ENCODE measurements at places on chromosomes 1 and 21.

DNA sequence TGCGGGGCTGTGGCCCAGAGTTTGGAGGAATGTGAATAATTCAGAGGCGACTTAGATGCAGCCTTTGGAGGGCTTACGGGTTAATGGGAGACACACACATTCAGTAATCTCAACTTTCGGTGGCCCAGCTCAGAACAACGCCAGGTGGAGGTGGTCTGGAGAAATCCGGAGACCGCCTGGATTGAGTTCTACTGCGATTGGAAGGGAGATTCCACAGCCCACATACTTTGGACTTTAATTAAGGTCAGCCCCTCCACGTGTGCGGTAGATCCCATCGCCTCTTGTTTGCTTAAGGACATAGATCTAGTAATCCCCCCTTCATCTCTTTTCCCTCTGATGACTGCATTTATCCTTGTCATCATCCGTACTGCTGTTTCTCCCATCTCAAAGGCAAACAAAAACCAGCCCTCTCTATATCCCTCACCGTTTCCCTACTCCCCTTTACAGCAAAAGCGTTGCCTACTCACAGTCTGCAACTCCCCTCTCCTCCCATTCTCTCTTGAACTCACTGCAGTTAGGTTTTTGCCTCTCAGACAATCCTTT lies 720 bp upstream of the BSDC1 start:
- no peak for DNase-seq

DNA sequence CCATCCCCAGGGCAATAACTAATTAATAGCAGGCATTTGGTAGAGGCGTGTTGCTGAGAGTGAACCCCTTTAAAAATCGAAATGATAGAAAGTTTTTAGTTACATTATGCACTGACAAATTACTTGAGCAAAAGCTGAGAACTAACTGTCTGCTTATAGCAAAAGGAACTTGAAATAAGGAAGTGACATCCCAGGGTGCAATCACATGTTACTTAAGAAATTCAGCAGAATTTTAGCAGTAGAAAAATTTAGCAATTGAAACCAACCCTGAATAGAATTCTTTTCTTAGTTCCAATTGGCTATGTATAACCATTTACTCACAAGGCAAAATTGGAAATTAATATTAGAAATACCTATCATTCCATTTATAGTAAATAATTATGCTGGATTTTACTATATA lies 139.5 kb upstream of the SAMSN1 start:
- DNase-seq = no peak

- no peak for DNase-seq
Observed at GRCh38 chr1:224736619-224737352, 120.7 kb downstream of the CNIH3 start.

DNA sequence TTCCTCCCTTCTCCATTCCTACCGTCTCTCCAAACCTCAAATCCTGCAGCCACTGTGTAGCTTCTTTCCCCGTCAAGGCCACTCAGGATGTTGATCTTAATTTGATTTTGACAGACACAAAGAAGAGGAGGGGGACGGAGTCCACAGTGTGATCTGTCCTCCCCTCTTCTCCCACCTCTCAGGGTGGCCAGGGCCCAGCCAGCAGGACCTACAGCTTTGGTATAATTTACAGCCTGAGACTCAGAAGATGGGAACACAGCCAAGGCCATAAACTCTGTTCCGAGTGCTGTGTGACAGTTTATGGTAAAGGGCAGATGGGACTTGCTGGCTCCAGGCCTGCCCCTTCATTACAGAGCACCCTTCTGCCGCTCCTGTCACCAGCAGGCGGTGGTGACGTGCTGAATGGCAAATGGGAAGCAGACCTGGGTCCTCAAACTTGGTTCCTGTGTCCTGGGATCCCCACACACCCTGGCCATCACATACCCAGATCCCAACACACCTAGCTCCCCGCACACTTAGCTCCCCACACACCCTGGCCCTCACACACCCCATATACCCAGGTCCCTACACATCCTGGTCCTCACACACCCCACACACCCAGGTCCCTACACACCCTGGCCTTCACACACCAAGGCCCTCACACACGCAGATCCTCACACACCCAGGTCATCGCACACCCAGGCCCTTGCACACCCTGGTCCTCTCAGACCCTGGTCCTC lies 71.6 kb downstream of the CD2 start:
- DNase-seq = peak; percentile 81

DNA sequence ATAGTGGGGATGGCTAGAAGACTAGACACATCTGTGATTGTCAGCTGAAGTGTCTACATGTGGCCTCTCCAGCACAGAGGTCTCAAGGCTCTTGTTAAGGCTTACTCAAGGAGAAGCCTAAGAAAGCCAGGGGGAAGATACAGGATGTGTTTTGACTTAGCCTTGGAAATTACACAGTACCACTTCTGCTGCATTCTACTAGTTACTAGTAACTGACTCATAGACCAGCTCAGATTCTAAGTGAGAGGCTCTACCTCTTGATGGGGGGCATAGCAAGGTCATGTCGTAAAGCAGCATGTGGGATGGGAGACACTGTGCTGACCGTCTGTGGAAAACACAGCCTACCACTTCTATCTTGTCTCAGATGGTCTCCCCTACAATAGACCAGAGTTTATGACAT lies 99.5 kb downstream of the UBE2U start:
- no peak for DNase-seq

DNA sequence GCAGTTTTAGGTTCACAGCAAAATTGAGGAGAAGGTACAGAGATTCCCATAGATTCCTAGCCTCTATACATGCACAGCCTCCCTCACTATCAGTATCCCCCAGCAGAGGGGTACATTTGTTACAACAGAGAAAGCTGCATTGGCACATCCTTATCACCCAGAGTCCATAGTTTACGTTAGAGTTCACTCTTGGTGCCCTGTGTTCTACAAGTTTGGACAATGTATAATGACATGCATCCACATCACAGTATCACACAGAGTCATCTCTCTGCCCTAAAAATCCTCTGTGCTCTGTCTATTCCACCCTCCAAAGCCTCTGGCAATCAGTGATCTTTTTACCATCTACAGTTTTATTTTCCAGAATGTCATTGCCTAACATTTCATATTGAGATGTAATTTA lies 22.3 kb upstream of the RGS16 start:
- no peak for DNase-seq

DNA sequence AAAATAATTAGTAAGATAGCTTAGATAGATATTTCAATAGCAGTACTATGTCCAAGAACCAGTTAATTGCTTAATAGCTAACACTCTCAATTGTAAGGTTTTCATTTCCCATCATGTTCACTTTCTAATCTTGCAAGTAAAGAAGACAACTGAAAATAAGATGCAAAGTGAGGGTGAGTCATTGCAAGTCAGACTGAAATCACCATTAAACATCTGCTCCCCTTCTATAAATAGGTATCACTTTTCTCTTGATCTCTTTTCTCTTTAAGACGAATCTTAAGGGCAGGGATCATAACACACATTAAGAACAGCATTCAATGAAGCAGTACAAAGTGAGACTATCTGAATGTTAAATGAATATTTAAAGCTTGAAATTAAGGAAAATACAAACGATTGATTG lies 40.4 kb downstream of the UBR4 start:
- DNase-seq = no peak

DNA sequence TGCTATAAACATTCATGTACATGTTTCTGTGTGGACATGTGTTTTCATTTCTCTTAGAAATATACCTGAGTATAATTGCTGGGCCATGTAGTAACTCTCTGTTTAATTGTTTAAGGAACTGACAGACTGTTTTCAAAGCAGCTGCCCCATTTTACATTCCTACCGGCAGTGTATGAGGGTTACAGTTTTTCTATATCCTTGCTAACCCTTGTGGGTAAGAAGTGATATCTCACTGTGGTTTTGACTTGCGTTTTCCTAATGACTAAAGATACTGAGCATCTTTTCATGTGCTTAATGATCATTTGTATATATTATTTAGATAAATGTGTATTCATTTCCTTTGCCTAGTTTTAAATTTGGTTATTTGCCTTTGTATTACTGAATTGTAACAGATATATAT lies 81.7 kb downstream of the DNM3 start:
- no peak for DNase-seq

DNA sequence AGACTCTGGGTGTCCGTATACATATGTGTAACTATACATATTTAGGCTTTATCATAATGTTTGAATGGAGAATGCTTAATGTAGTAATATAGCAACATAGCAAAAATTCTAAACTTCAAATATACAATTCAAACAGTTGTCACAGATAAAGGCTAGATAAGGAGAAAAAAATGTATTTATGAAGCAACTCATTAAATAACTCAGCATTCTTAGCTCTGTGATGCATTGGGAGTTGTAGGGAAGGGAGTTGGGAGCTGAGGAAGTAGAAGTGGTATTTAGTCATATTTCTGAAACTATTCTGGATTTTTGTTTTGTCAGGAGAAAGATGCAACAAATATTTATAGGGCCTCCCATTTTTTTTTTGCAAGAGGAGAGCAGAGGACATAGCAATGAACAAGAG lies 197.8 kb downstream of the PBX1 start:
- no peak for DNase-seq

DNA sequence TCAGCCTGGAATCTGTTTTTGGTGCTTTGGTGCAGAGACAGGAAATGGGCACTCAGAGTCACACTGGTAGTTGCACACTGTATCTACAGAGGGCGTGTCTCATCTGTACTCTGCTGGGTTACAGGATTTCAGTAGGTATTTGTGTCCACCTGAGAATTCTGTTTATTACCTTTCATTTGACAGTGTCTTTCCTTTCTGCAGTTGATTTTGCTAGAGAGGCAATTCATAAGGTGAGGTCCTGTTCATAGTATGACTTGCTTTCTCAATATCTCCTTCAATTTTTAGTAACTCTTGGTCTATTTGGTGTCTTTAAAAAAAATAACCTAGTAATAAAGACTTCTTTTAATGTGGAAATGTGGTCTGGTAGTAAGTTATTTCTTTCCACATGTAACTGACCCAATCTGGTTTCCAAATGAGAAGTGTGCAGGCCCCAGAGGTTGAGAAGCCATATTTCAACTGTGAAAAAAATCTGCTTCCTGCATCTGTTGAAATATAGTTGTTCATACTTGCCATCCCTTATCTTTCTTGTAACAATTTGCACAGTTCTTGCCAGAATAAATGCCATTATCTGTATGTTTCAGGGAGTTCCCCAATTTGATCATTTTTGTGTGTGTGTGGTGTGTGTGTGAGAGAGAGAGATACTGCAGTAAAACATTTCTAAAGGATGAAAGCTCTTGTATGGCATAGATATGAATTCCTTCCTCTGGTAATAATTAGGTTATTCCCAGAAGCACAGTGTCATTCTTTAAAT lies 78.4 kb upstream of the DNAJC6 start:
- no peak for DNase-seq

DNA sequence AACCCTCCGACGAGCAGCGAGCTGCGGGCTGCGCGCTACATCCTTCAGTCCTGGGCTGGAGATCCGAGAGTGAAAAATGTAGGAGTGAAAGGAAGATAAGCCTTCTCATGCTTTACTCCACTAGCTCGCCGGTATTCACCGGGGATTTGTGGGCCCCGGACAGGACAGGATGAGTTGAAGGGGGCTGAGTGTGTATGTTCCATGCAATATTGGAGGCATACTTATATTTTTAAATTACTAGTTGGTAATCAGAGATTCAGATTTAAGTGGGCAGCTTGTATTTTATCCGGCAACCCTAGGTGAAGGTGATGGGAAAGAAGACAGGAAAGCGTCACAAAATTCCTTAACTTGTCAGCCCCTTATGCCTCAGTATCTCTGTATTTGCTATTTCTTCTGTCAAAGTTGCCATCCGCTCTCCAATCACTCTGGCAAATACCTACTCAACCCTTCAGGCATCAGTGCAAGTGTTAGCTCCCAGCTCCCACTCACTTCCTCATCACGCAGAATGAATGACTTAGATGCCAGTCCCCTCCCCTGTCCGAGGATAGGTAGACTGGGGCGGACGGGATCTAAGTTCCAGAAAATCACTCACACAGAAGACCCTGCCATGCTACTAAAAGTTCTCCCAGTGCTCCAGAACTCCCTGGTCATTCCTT lies 503 bp upstream of the PIGM start:
- peak; percentile 4 for DNase-seq

DNA sequence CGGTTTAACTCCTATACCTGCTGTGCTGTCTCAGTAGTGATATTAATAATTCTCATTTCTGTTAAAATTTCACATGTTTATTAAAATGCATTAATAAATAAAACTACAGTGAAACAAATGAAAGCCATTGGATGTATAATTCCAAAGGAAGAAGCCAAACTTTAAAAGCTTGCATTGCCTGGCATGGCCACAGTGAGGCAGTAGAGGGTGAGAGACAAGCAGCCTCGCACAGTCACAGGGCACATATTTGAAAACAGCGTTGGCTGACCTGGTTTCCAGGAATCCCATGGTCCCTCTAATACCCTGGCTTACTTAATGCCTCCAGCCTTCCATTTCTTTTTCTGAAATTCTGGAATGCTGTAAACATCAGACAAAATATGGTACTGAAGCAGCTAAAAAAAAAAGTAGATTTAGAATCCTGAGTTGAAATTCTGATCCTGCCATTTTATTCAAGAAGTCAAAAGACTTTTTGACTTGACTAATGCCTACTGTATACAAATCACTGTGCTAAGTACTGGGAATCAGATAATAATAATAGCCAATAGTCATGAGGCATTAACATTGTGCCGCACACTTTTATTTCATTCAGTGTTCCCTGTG lies 6.7 kb upstream of the RNASEL start:
- DNase-seq = no peak

DNA sequence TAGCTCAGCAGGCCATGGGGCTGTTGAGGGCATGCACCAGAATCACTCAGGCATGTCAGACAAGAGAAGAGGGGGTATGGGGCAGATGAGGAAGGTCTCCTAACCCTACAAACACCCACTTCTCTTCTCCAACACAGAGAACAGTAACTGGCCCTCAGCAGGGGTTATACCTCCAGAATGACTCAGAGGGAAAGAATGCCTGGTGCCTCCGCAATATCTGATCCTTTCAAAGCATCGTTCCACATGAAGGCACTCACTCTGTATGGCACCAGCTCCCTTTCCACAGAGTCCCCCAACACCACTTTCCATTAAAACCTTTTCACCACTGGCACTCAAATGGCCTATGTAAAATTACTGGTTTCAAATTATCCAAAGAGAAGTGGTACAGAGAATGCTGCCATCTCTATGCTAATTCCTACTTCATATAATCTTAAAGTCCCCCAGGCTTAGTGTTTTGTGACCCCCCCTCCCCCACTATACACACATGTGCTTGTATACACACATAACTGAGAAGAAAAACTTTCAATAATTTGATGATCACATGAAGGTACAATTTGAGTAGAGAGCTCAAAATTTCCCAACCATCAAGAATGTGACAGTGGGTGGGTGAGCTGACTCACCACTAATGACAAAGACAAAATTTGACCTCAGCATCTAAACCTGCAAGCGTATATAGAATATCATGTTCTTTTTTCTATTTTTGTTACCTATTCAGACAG lies 91.5 kb downstream of the SIPA1L2 start:
- no peak for DNase-seq

GRCh38 chr1:119885903-119886783 lies 10.2 kb downstream of the ADAM30 start:
- DNase-seq = peak; percentile 10

Measured in SK-N-DZ (cell line).